Right lobe of liver (tissue), 6 donors: ENCODE measurements at places on chromosomes 12 and 14. TPM values are rescaled to one million over a fixed set of nuclear protein-coding genes. Genes with fewer than 3 reads are reported as not detected.

The KRT80 gene
- total RNA-seq = 0.51 TPM

The SMIM41 gene
- total RNA-seq = not detected

The PTPN21 gene
- total RNA-seq = 10.2 TPM

The EXOC3L4 gene
- 34.2 TPM for total RNA-seq

The MYBPC1 gene
- total RNA-seq = 0.66 TPM

The PRKAB1 gene
- 10.1 TPM for total RNA-seq

The ARHGEF40 gene
- 19.7 TPM for total RNA-seq

The GUCY2C gene
- not detected for total RNA-seq

The GZMB gene
- total RNA-seq = not detected

The ANO6 gene
- 51.0 TPM for total RNA-seq

The PIK3C2G gene
- total RNA-seq = 30.5 TPM

The VDR gene
- total RNA-seq = 0.37 TPM

The PLD4 gene
- total RNA-seq = 0.49 TPM

The RNFT2 gene
- 0.95 TPM for total RNA-seq

The OAS1 gene
- 22.5 TPM for total RNA-seq
